ENCODE measurements at places on chromosomes 5 and 9.

GRCh38 chr5:139088024-139088423 is 110.1 kb downstream of the SIL1 start:
- no peak for DNase-seq

DNA sequence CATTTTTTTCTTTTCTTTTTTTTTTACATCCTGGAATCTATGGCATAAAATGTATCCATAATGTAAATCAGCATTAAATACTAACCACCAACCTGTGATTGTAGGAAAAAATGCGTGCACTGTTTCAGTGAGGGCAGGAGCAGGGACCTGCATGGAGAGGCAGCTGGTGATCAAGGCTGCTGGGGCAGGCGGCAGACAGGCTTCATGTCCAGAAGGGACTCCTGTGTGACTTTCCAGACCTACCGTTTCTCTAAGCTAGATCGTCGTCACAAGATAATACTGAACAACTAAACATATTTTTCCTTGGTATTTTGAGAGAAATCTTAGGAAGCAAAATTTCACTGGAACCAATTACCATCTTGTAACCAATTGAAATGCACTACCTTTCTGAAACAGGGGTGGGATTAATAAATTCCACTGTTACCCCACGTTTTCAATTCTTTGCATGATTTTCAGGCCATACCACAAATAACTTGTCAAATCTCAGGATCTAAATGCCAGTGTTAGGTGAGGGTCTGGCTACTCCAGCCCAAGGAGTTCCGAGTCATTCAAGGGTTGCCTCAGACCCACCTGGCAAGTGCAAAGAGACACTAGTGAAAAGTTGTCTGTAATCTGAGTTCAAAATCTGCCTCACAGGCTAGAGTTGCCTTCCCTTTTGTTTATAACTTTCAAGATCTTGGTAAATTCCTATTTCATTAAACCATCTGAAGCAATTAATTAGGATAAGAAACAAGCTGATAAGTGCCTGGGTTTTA is 198.2 kb downstream of the SEMA5A start:
- DNase-seq, result no peak

DNA sequence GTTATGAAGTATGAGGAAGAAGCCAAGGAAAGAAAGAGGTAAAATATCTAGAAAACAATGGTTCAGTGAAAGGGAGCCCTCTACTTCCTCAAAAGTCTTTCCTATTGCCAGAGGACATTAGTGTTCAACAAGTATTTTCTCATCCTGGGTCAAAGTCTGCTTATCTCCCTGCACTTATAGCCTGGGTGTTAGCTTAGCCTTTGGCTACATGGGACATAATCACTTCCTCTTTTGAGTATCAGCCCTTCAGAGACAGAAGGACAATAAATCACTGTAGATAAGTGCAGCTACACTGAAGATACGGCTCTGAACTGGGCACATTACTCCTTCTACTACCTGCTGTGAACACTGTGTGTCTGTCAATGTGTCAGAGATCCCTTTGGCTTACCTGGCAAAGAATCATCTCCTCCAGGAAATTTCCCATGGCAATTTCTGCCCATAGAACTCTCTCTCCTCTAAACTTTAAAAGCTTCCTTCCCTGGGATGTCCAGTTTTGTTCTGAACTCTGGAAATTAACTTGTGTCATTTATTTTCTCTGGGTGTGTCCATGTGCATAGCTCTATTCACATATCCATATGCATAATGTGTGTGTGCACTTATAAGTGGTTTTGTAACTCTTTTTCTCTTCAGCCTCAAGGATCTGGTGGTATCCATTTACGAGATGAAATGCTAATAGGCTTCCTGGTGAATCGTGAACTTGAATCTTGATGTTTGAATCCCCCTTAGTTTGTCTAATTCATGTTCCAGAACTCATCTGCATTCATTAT is 30.0 kb upstream of the RECK start:
- no peak for DNase-seq

DNA sequence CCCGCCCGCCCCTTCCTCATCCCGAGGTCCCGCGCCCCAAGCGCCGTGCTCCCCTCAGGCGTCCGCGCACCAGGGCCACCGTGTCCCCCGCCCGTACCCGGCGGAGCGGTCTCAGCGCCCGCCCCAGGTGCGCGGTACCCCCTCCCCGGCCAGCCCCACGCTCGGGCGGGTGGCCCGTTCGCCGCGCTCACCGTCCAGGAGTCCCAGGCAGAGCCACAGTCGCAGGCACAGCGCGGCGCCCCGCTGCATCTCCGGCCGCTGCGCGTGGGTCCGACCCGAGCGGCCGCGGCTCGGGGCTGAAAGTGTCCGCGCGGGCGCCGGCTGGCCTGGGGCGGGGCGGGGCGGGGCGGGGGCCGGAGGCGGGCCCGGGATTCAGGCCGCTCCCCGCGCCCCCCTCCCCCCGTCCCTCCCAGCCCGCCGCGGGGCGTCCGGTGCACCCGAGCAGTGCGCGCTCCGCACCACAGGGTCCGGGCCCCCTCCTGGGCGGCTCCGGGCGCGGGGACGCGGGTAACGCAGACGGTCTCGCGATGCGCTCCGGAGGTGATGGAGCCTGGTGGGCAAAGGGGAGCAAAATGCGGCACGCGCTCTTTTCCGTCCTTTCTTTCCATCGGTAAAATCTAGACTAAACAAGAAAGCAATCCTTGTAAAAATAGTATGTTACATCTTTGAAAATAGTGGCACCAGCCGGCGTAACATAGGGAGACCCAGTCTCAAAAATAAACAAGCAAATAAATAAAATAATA is at the start of gene FLT4:
TSS of gene FLT4 (minus strand) at position 304 of the 743 bp plus-strand sequence. CDS start at position 249, 55 bp downstream.
- DNase-seq, result no peak

DNA sequence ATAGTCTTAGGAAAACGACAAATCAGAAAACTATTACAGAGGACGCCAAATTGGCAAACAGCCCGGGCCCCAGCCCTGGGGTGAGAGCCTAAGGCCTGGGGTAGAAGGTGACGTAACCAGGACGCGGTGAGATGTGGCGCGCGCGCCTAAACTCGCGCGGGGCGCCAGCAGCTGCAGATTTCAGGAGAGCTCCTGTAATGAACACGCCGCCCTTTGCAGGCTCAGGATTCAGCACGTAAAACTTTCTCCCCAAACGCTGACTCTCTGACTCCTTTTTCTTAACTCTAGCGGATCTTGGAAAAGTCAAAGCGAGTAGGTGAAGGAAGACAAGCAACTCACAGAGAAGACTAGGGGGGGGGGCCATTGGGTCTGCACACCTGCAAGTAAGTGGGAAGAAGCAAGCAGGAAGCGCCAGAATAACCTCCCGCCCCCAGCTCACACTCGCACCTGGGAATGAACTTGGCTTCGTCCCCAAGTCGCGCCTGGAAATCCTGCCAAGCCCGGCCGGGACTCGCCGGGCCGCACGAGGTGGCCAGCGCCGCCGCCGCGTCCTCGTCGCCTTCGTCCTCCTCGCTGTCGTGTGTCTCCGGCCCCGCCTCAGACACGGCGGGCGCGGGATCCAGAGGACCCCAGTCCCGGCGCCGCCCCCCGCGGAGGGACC is 822 bp downstream of the RASEF start:
- no peak for DNase-seq

GRCh38 chr9:4223312-4223833 is 76.5 kb downstream of the GLIS3 start:
- no peak for DNase-seq

- no peak for DNase-seq
Measured at GRCh38 chr5:158013939-158014338, 155.0 kb upstream of the CLINT1 start.

GRCh38 chr9:124868511-124869465 is 6.9 kb downstream of the ARPC5L start:
- peak; percentile 83 for DNase-seq

DNA sequence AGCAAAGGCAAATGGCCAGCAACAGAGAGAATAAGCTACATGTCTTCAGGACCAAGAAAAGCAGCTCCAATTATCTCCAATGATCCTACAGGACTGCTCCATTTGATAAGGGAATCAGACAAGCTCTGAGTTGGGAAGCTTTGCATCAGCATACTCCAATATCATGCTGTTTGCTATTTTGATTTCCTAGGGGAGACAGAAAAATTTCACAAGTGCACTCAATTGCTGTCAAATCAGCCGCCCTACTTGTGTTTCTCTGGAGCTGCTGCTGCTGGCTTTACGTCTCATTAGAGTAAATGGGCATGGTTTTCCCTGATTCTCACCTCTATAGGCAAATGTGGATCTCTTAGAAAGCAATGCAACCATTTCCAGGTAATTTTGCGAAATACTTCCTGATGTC is 201.7 kb downstream of the PRELID2 start:
- no peak for DNase-seq

- DNase-seq, result no peak
Measured at GRCh38 chr9:38233796-38234355, 158.6 kb upstream of the ALDH1B1 start.

DNA sequence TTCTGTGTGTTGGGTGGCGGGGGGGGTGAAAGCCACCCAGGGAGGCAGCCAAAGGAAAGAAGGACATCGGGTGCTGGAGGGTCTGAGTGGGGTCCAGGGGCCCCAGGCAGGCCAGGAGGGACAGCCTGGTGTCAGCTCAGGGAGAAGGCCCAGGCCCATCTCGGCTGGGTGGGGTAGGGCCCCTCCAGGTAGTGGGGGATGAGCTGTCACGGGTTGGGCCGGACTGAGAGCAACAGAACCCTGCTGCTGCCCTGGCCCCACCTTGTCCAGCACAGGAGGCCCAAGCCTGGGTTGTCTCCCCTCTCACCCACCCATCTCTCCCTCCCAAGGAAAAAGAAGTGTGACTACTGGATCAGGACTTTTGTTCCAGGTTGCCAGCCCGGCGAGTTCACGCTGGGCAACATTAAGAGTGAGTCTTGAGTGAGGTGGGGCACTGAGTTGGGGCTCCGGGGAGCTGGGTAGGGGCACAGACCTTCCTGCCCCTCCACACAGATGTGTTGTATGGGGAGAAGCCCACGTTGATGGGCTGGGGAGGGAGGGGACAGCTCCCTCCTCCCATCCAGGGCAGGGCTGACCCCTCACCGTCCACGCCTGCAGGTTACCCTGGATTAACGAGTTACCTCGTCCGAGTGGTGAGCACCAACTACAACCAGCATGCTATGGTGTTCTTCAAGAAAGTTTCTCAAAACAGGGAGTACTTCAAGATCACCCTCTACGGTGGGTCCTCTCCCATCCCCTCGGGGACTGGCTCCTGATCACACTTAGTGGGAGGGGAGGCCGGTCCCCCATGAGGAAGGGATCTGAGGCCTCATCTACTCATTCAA is 2.3 kb downstream of the LCN2 start:
- no peak for DNase-seq

- DNase-seq, result no peak
Measured at GRCh38 chr5:180395540-180396274, 42.6 kb upstream of the GFPT2 start.

GRCh38 chr9:13358128-13358527 is 78.6 kb upstream of the MPDZ start:
- DNase-seq, result no peak

DNA sequence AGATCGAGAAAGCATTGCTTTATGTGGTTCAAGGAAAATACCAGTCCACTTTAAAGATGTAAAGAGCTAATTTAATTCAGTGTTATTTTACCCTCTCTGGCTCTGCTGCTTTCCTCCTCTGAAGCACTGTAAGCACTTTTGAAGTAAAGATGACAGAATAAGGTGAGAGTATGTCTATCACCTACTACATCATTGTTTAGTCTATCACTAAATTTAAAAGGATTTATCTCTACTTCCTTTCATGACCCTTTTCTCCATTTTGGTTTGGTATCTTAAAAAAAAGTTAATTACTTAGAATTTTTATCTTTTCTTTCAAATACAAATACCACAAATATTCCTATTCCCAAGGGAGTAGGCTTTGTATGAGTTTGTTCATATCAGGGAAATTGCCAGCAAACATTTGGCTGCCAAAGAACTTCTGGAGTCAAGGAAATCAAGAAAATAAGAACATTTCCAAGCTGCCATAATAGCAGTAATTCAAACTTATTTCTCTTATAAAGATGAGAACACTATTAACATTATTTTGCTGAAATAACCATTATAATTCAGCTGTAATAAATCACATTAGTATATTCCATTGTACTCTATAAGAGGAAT is 77.8 kb downstream of the SLC38A9 start:
- no peak for DNase-seq

GRCh38 chr5:169341556-169341955 is 40.6 kb upstream of the SLIT3 start:
- no peak for DNase-seq

GRCh38 chr9:93950619-93951601 is 4.2 kb downstream of the BARX1 start:
- no peak for DNase-seq

DNA sequence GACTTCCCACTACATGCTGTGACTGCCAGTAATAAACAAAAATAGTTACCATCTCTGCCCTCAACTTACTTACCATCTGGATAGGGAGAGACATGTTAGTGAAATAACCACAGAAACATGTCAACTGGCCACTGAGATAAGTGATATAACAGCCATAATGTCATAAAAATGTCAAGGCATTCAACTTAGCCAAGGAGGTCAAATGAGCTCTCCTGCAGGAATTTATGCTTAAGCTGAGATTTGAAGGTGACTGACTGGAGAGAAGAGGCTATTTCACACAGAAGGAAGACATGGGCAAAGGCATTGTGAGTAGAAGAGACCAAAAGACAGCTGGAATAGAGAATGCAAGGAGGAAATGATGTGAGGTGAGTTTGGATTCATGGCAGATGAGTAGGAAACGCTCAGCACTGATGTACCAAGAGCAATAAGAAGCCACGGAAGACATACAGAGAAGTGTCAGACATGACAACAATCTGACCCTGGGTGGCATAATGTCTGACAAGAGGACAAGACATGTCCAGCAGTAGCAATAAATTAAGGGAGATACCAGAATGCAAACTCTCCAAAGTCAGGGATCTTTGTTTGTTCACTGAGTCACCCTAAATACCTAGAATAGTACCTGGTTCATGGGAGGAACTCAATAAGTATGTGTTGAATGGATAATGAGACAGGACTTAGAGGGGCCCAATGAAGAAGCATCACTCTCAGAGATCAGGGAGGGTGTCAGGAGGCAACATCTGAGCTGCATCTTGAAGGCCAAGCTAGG is 318.8 kb downstream of the ACTL7B start:
- DNase-seq, result no peak

DNA sequence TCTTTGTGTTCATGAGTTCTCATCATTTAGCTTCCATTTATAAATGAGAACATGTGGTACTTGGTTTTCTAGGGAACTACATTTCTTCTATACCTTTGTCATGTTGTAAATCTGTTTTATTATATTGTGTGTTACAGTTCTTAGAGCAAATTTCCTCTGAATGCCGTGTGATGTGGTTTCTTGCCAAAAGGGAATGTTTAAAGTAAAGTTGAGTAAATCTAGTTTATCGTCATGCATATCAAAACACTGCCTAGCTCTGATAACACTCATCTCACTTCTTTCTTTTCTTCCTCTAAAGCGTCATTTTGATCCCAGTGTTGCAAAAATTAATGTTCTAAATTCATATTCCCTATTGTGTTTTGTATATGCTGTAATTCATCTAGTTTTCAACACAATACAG is 295.4 kb upstream of the HAPLN1 start:
- no peak for DNase-seq

- no peak for DNase-seq
Measured at GRCh38 chr9:116067566-116067965, 86.0 kb upstream of the PAPPA start.

All from SW 1271 (cell line).